ENCODE measurements at places on chromosomes 7 and 10. TPM values are rescaled to one million over a fixed set of nuclear protein-coding genes. Genes with fewer than 3 reads are reported as not detected.

ADAM8 gene
- total RNA-seq = 1.4 TPM

C7orf57 gene
- not detected for total RNA-seq

- peak overlapping the region; percentile 45 for H3K4me3 ChIP-seq
- H3K36me3 ChIP-seq = no peaks in the 10 kb centered on the region
- no peak overlapping the region for H3K27ac ChIP-seq
- H3K4me1 ChIP-seq = peaks cover 5% of the 10 kb centered on the region
- no peak for DNase-seq
These were observed 286 bp downstream of the DGKI start for GRCh38 chr7:137846549-137846826.

- H3K4me3 ChIP-seq = no peak overlapping the region
- H3K4me1 ChIP-seq = peaks cover 27% of the 10 kb centered on the region
- no peaks in the 10 kb centered on the region for H3K27me3 ChIP-seq
- H3K36me3 ChIP-seq = peaks cover 3% of the 10 kb centered on the region
- DNase-seq = peak; percentile 45
- H3K27ac ChIP-seq = no peak overlapping the region
These were observed 9.3 kb upstream of the SEC24C start for GRCh38 chr10:73734796-73735305.

- no peak overlapping the region for H3K4me3 ChIP-seq
- H3K36me3 ChIP-seq = no peaks in the 10 kb centered on the region
- no peaks in the 10 kb centered on the region for H3K4me1 ChIP-seq
- no peak for DNase-seq
- H3K27ac ChIP-seq = no peak overlapping the region
These were observed 25.4 kb upstream of the ANK3 start for GRCh38 chr10:60414877-60415585.

GRCh38 chr10:123241391-123242141 lies 87.4 kb downstream of the BUB3 start:
- no peak for DNase-seq
- no peak overlapping the region for H3K4me3 ChIP-seq
- H3K27ac ChIP-seq = no peak overlapping the region
- H3K4me1 ChIP-seq = no peaks in the 10 kb centered on the region

SLC13A1 gene
- not detected for total RNA-seq

- no peaks in the 10 kb centered on the region for H3K36me3 ChIP-seq
- DNase-seq = no peak
- no peak overlapping the region for H3K27ac ChIP-seq
- H3K4me3 ChIP-seq = no peak overlapping the region
- H3K4me1 ChIP-seq = no peaks in the 10 kb centered on the region
These were observed 24.5 kb upstream of the IL6 start for GRCh38 chr7:22702516-22702915.

- H3K4me3 ChIP-seq = no peak overlapping the region
- H3K27ac ChIP-seq = no peak overlapping the region
- peak; percentile 88 for DNase-seq
These were observed 16.8 kb downstream of the TRIM8 start for GRCh38 chr10:102660888-102661657.

GRCh38 chr7:93958216-93958615 lies 36.7 kb downstream of the GNG11 start:
- H3K4me3 ChIP-seq = no peak overlapping the region
- DNase-seq = no peak
- no peaks in the 10 kb centered on the region for H3K27me3 ChIP-seq

RAPGEF5 gene
- 24.0 TPM for total RNA-seq

- DNase-seq = no peak
- H3K36me3 ChIP-seq = peaks cover 3% of the 10 kb centered on the region
- peak overlapping the region; percentile 84 for H3K27ac ChIP-seq
- peaks cover 41% of the 10 kb centered on the region for H3K4me1 ChIP-seq
These were observed 565 bp downstream of the ATP5MK start for GRCh38 chr10:103395754-103396066.

DNA sequence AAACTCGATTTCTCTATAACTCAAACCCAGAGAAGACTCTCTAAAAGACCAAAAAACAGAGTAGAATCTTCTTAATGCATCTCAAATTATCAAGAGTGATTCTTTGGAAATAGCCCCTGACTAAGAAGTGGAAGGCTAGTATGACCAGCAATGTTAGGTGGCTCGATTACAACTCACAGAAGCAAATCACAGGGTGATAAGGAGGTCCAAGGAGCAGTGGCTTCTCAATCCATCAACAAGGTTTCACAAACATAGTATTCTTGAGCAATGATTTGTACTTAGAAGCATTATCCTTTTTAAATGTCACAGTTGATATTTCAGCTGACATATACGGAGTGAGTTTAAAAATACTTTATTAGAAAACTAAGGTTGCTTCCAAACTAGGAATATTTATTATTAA lies 127.7 kb downstream of the CNOT4 start:
- H3K4me3 ChIP-seq = no peak overlapping the region
- DNase-seq = no peak
- H3K4me1 ChIP-seq = peaks cover 8% of the 10 kb centered on the region
- H3K27me3 ChIP-seq = no peaks in the 10 kb centered on the region
- H3K27ac ChIP-seq = no peak overlapping the region

DNA sequence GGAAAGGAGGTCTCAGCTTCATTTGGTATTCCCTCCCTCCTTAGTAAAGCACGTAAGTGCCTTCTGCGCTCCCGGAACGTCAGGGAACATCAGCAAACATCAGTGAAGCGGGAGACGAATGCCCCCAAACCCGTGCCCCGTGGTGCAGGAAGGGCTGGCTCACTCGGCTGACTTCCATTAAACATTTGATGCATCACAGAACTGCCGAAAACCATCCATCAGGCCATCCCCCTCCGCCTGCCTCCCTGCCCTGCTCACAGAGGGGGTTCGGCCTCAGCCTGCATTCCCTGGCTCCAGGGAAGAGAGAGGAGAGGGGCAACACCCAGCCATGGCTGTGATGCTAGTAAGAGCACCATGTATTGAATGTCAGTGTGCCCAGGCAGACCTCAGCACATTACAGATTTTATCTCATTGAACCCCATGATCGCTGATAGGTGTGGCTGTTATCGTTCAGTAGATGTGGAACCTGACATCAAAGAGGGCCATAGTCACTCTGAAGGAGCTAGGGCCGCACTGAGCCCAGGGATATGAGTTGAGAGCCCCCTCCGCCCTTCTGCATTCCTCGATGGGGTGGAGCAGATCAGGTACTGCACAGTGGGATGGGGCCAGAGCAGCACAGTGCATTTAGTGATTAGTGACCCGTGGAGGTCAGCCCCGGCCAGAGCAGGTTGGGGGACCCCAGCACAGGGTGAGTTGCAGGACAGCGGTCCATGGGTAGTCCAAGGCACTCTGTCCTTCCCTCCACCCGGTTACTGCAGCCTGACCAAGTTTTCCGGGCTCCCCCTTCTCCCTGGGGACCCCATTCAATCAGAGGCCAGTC lies 146.4 kb downstream of the RPS24 start:
- H3K27ac ChIP-seq = no peak overlapping the region
- no peaks in the 10 kb centered on the region for H3K36me3 ChIP-seq
- no peak overlapping the region for H3K4me3 ChIP-seq
- H3K27me3 ChIP-seq = no peaks in the 10 kb centered on the region
- no peak for DNase-seq
- H3K4me1 ChIP-seq = no peaks in the 10 kb centered on the region

GRCh38 chr7:101630591-101630990 lies 1.5 kb upstream of the MYL10 start:
- H3K36me3 ChIP-seq = no peaks in the 10 kb centered on the region
- DNase-seq = no peak
- peaks cover 9% of the 10 kb centered on the region for H3K27me3 ChIP-seq
- H3K4me3 ChIP-seq = no peak overlapping the region
- no peak overlapping the region for H3K27ac ChIP-seq

KCNH2 gene
- total RNA-seq = 104 TPM

NKX1-2 gene
- not detected for total RNA-seq

RASA4B gene
- total RNA-seq = 11.5 TPM

DNA sequence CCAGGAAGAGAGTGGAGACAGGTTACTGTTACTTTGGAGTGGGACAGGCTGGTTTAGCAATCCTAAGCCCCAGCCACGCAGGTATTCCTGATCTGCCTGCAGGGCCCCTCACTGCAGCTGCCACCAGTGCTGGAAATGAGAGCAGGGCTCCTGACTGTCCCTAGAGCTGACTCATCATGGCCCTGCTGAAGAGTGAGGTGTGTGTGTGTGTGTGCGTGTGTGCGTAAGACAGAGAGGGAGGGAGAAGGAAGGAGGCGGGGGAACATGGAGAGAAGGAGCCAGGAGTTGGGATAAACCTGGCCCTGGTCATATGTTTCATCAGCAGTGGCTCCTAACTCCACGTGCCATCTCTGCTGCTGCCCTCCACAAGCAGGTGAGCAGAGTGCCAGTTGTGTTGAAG lies 3.6 kb downstream of the FOXI2 start:
- DNase-seq = no peak
- H3K36me3 ChIP-seq = no peaks in the 10 kb centered on the region
- no peak overlapping the region for H3K27ac ChIP-seq
- no peaks in the 10 kb centered on the region for H3K4me1 ChIP-seq
- H3K4me3 ChIP-seq = no peak overlapping the region
- peaks cover 36% of the 10 kb centered on the region for H3K27me3 ChIP-seq

FAM107B gene
- 4.9 TPM for total RNA-seq

DNA sequence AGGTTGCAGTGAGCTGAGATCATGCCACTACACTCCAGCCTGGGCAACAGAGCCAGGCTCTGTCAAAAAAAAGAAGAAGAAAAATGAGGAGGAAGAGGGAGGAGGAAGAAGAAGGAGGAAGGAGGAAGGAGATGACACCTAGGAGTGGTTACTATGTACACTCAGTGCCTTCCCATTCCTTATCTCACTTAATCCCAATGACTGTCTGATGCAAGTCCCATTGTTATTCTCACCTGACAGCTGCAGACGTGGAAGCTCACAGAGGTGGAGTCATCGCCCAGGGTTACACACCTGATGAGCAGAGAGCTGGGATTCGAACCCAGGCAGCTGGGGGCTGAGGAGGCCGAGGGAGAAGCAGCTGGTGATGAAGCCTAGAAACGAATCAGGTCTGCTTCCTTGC lies 258.8 kb downstream of the SNX10 start:
- no peak overlapping the region for H3K4me3 ChIP-seq
- peaks cover 5% of the 10 kb centered on the region for H3K4me1 ChIP-seq
- H3K27ac ChIP-seq = no peak overlapping the region
- no peaks in the 10 kb centered on the region for H3K36me3 ChIP-seq

TAS2R5 gene
- not detected for total RNA-seq

TAS2R4 gene
- 0.12 TPM for total RNA-seq

DNA sequence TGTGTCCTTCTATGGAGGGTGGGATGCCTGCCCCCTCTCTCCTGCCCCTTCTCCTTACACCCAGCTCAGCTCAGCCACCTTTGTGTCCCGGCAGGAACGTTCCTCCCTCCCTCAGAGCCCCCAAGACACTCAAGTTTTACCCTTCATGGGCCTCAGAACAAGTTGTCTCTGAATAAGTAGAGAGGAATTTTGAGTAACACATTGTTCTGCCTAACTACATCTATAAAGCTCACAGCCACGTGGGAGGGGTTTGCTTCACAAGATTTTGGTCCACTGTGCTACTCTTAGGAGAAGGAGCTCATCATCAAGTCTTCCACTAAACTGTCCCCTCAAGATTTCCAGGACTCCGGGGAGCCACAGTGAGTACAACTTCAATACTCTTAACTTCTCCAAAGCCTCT lies 51.6 kb upstream of the ZNF32 start:
- H3K27me3 ChIP-seq = no peaks in the 10 kb centered on the region
- H3K27ac ChIP-seq = no peak overlapping the region
- H3K4me1 ChIP-seq = peaks cover 53% of the 10 kb centered on the region
- no peak for DNase-seq

- H3K27ac ChIP-seq = no peak overlapping the region
- H3K4me3 ChIP-seq = no peak overlapping the region
- no peak for DNase-seq
- no peaks in the 10 kb centered on the region for H3K36me3 ChIP-seq
- H3K4me1 ChIP-seq = no peaks in the 10 kb centered on the region
- no peaks in the 10 kb centered on the region for H3K27me3 ChIP-seq
These were observed 19.8 kb downstream of the TSPAN13 start for GRCh38 chr7:16773326-16773725.

GDF2 gene
- total RNA-seq = not detected

CEP55 gene
- 0.25 TPM for total RNA-seq

DNA sequence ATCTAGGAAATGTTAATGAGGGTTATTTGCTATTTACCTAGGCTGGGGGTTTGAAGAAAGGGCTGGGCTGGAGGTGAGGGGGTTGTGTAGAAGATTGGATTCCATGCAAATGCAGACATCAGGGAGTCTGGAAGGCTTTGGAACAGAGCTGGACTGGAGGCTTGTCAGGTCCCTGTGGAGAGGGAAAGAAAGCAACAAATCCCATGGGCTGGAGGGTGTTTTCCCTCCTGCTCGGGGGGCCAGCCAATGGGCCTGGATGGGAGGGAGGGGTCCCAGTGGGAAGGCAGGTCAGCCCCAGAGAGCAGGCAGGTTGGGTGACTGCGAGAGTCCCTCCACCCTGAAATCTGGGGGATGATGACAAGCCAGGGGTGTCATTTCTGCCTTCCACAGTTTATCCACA lies 431.8 kb downstream of the RPS24 start:
- no peak overlapping the region for H3K27ac ChIP-seq
- H3K36me3 ChIP-seq = no peaks in the 10 kb centered on the region
- no peak for DNase-seq
- no peaks in the 10 kb centered on the region for H3K27me3 ChIP-seq
- H3K4me1 ChIP-seq = no peaks in the 10 kb centered on the region
- H3K4me3 ChIP-seq = no peak overlapping the region

HECW1 gene
- not detected for total RNA-seq

ACTR3C gene
- total RNA-seq = 4.6 TPM

- H3K36me3 ChIP-seq = no peaks in the 10 kb centered on the region
- no peak overlapping the region for H3K4me3 ChIP-seq
- H3K27ac ChIP-seq = no peak overlapping the region
- no peak for DNase-seq
- peaks cover 8% of the 10 kb centered on the region for H3K27me3 ChIP-seq
These were observed 166.0 kb downstream of the TSPAN12 start for GRCh38 chr7:120691915-120692314.

FOXI2 gene
- 0.24 TPM for total RNA-seq

NAT16 gene
- total RNA-seq = not detected

SHH gene
- not detected for total RNA-seq
